ENCODE measurements at places on chromosomes 16 and 17. TPM values are rescaled to one million over a fixed set of nuclear protein-coding genes. Genes with fewer than 3 reads are reported as not detected.

The RNF157 gene
- total RNA-seq = 0.26 TPM

The SDR42E2 gene
- total RNA-seq = 0.13 TPM

The CES3 gene
- total RNA-seq = not detected

The CD300A gene
- total RNA-seq = not detected

The ITFG1 gene
- total RNA-seq = 42.0 TPM

The EXOC3L1 gene
- 57.7 TPM for total RNA-seq

The CASKIN2 gene
- total RNA-seq = 7.2 TPM

The SLC16A13 gene
- total RNA-seq = 1.4 TPM

The OR1F1 gene
- not detected for total RNA-seq

The PROCA1 gene
- 0.25 TPM for total RNA-seq

The SLC5A10 gene
- total RNA-seq = not detected

The KRTAP2-3 gene
- not detected for total RNA-seq

The RNF167 gene
- 12.5 TPM for total RNA-seq

The GLYR1 gene
- total RNA-seq = 45.7 TPM

The RNF112 gene
- total RNA-seq = 0.25 TPM

The NPIPA8 gene
- total RNA-seq = not detected

The SAMD14 gene
- total RNA-seq = 2.8 TPM

The LPO gene
- not detected for total RNA-seq

The MYH11 gene
- total RNA-seq = under 0.01 TPM

The TPSAB1 gene
- not detected for total RNA-seq

The JUP gene
- 207 TPM for total RNA-seq

The PLLP gene
- 4.2 TPM for total RNA-seq

The NUP93 gene
- 85.4 TPM for total RNA-seq

The SLC52A1 gene
- 0.25 TPM for total RNA-seq

The TMEM235 gene
- total RNA-seq = under 0.01 TPM

The HOXB8 gene
- total RNA-seq = 0.76 TPM

The CMTM2 gene
- not detected for total RNA-seq
